ENCODE measurements at places on chromosomes 16 and 17.

GRCh38 chr17:66625311-66625767, 209.6 kb upstream of the CACNG5 start:
- DNase-seq = peak; percentile 33

DNA sequence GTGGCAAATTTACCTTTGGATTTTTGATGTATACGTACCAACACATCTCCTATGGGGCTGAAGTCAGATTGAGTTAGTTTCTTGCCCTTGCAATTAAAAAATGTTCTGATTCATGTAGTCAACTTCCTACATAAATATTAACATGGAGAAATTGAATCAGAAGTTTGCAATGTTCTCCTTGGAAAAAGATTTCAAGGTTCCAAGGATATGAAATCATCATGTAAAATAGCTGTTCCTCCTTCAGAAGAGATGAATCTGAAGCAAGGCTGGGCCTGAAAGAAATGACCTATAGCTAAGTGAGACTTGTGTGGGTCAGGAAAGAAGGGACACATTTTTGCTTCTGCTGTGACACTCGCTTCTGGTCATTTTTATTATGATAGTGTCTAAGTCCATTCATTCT, 131.7 kb downstream of the RGS9 start:
- no peak for DNase-seq

DNA sequence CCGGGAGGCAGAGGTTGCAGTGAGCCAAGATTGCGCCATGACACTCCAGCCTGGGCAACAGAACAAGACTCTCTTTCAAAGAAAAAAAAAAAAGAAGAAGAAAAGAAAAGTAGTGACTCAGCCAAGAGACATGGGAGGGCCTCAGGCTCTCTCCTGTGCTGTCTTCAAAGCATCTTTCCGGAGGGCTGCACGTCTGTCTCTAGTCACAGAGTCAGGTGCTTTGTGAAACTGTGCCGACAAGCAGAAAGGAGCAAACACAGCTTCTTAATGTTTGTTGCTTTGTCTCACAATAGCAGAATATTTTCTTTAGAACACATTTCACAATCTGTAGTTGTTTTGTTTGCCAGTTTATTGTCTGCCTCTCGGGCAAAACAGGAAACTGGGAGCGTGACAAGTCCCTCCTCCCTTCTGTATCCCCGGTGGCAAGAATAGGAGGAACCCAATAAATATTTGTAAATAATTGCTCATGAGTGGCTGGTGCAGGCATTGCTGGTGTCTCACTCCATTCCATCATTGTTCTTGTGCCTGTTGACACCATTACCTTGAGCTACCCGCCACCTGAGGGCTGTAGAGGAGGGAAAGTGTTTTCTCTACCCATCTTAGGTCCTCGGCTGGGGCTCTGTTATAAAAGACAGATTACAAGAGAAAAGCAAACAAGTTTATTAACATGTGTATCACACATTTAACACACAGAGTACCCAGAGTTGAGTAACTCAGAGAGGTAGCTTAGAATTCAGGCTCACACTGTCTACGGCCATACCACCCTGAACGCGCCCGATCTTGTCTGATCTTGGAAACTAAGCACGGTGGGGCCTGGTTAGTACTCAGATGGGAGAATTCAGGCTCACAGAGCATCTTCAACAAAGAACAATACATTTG, 5.5 kb downstream of the GAST start:
- DNase-seq = no peak

DNA sequence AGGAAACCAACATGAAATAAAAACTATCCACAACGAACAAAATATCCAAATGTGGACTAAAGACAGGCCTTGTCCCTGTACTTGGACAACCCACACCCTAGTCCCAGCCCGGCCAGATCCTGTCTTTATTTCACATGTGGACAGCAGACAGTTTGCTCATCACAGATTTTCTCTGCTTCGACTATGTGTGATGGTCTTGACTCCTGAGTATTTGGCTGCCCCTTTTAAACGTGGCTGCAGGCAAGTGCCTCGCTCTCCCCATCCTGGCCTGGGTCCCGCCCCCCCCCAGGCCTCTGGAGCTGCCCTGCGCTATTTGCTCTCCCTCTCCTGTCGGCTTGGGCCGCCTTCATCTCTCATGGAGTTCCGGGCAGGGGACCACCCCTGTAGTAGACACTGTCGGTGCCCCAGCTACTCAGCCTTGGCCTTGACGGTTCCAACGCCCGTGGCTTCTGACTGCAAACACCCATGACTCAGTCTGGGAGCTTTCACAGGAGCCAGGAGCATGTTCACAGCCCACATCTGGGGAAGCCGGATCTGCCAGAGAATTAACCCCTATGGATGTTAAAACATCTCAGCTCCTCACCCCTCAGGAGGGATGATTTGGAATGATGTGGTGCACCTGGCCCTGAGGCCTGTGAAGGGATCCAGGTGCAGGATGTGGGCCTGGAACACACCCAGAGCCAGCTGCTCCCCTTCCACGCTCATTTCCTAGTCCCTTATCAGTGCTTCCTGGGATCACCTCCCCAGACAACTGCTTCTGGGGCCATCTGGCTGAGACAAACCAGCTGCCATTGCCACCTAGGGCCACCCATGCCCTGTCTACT, 229.7 kb upstream of the RPL38 start:
- DNase-seq = no peak

- no peak for DNase-seq
Measured at GRCh38 chr17:49725452-49726130, 17.8 kb upstream of the SLC35B1 start.

DNA sequence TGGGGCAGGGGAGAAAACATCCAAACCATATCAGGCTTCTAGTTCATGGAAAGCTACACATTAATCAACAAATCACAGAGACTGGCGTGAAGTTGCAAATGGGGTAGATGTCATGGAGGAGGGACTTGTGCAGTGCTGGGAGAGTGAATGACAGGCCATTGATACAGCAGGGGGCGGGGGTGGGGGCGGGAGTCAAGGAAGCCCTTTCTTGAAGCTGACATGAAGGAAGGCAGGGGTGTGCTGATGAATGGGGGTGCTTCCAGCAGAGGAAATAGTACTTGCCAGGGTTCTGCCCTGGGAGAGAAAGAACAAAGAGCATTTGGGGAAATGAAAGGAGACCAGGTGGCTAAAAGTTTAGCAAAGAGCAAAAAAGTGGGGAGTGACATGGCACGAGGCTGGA, 269.9 kb downstream of the SHISA9 start:
- DNase-seq = no peak

GRCh38 chr17:58614859-58615459, 76.9 kb downstream of the TEX14 start:
- DNase-seq = no peak

- no peak for DNase-seq
Measured at GRCh38 chr17:42704490-42704836, 22.1 kb downstream of the CNTNAP1 start.

GRCh38 chr17:66885417-66885816, 50.5 kb downstream of the CACNG5 start:
- DNase-seq = no peak

- peak; percentile 73 for DNase-seq
Measured at GRCh38 chr17:76278952-76279741, 14.0 kb downstream of the UBALD2 start.

DNA sequence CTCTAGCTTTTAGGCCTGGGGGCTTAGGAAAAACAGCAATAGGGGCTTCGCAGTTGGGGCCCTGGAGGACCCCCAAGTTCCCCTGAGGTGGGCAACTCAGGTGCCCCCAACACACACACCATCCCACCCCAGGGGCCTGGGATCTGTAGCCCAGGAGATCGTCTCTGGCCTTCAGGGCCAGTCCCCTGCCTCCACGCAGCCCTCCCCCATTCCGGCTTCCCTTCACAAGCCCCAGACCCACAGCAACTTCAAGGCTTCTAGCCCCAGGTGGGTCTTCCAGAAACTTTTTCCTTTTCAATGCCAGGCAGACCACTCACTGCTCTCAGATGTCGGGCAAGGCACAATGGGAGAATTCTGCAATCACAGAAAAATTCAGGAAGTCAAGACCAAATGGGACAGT, 79.4 kb downstream of the C16orf78 start:
- no peak for DNase-seq

GRCh38 chr17:45749831-45750335, 34.2 kb upstream of the CRHR1 start:
- DNase-seq = peak; percentile 28

DNA sequence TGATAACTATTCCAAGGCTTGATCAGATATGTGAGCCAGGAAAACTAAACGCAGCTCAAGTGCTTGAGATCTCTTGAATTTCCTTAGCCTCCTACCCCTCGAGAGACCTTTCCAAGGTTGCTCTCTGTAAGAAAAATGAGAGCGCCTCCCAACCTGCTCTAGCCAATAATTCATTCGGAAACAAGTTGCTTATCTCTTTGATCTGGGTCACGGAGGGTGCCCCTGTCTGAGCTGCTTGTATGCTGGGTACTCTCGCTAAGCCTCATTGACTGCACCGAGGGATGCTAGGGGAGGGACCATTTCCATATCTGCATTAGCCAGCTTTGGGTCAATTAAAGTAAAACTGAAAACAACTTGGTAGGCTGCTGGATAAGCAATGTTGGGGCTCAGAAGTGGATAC, 70.1 kb upstream of the SHISA6 start:
- no peak for DNase-seq

- no peak for DNase-seq
Measured at GRCh38 chr16:10849736-10850477, 27.1 kb upstream of the CIITA start.

- DNase-seq = no peak
Measured at GRCh38 chr16:49987381-49987780, 37.6 kb upstream of the CNEP1R1 start.

GRCh38 chr17:32819035-32819434, 57.9 kb downstream of the MYO1D start:
- DNase-seq = no peak

GRCh38 chr16:87762620-87763019, 3.2 kb downstream of the KLHDC4 start:
- no peak for DNase-seq

DNA sequence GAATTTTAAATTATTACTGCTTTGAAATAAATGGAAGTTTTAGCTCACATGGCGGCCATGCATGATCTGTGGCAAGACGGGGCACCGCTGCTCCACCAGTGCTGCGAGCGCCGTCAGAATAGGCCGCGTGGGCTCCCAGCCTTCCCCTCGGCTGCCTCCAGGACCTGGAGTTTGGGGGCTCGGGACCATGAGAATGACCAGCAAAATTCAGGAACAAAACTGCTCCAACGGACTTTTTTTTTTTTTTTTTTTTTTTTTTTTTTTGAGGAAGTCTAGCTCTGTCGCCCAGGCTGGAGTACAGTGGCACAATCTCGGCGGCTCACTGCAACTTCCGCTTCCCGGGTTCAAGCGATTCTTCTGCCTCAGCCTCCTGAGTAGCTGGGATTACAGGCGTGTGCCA, 38.3 kb upstream of the AKAP1 start:
- no peak for DNase-seq

DNA sequence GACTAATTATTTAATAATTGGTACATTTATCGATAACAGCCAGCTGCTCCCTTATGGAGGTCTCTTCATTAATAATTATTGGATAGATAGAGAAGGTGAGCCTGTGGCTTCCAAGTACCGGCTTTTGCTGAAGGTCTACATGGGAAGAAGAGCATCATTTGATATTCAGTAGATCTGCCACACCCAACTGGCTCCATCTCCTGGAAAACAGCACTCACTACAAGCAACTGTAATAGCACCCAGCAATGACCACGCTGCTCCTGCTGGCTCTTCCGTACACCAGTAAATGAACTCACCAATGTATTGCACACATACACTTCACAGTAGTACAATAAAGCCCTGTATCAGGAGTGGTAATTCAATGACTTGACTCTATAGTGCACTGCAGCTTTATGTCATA, 19.5 kb downstream of the MARVELD3 start:
- peak; percentile 25 for DNase-seq

GRCh38 chr17:9729735-9730420, 61.5 kb downstream of the DHRS7C start:
- DNase-seq = no peak

DNA sequence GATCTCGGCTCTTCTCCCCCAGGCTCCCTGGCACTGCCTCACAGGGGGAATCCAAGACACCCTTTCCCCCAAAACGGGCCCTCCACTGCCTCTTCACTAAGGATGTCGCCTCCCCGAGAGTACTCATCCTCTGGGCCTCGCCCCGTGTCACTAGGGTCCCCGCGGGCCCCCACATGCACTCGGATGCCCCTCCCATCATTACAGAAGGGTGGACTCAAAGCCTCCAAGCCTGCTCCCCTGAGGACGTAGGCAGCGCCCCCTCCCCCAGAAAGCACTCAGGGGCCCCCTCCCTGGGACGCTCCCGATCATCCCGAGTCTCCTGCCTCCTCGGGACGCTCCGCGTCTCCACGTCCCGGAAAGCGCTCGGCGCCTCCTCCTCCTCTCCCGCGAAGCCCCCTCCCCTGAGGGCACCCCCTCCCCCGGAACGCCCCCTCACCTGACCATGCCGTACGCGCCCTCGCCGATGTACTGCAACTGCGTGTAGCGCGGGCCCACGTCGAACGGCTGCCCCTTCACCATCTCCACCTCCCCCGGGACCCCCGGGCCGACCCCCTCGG, 338 bp downstream of the MAPK3 start:
- peak; percentile 40 for DNase-seq

DNA sequence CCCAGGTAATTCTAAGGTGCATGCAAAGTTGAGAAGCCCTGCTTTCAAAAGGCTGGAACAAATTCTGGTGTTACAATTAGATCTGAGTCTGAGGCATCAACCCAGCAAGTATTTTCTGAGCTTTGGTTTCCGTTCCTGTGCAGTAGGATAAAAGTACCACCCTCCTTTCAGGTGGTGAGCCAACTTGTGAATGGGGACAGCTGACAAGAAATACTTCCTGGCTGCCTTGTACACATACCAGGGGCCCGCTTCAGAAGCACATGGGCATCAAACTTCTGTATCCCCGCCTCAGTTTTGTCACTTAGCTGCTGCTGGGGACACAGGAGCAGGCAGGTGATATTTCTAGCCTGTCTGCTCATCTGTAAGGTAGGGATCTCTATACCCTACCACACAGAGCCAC, 252.2 kb downstream of the CPPED1 start:
- no peak for DNase-seq

- DNase-seq = no peak
Measured at GRCh38 chr17:11900041-11900476, 97.2 kb downstream of the ZNF18 start.

GRCh38 chr16:4864728-4865127, 17.4 kb downstream of the UBN1 start:
- no peak for DNase-seq

DNA sequence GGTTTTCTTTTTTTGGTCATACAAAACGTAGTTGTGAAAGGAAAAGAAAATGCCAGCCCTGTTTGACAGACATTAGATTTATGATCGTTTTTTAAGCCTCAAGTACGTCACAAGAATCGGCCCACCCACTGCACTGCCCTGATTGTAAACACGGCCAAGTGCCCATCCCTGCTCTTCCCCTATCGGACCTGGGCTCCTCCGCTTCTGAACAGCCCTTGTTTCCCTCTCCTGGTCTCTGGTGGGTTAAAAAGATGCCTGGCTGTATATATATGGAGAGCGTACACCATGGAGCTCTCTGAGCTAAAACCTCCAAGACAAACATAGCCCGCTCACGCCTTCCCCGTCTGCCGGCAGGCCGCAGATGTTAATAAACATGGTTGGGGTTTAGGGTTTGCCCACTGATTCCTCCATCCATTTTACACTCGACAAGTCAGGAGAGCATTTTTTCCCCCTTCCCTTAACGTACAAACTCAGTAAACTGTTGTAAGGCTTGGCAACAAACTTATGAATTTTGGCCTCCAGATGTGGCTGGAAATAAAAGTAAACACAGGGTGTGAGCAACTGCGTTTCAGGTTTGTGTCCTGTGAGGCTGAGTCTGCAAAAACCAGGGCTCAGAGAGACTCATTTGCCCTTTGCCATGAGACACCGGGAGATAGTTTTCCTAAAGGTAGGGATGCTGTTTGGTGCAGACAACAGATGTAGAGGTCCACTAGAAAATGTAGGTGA, 325.9 kb downstream of the SOX9 start:
- DNase-seq = no peak

GRCh38 chr16:46558018-46558417, 63.2 kb downstream of the SHCBP1 start:
- no peak for DNase-seq

Measured in NCI-H2081 (cell line).